ENCODE measurements at places on chromosomes 16 and 17. TPM values are rescaled to one million over a fixed set of nuclear protein-coding genes. Genes with fewer than 3 reads are reported as not detected.
A peak's percentile ranks its signal among the peaks of the same experiment; 100 is the strongest.

GRCh38 chr17:72730077-72730476 lies 362.4 kb downstream of the SLC39A11 start:
- peaks cover 19% of the 10 kb centered on the region for H3K4me1 ChIP-seq
- no peak overlapping the region for H3K4me3 ChIP-seq

DNA sequence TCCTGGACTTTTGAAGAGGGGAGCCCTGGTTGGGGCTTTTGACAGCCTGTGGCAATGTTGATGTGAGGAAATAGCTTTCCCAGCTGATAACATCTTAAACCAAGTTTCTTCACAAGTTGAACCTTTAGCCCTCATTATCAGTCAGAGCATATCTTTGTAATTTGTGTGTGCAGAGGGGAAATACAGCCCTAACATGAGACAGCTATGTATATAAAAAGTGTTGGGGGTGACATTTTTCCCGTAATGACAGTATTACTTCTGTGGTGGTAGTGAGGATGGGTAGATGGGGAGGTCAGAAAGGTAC lies 221.1 kb downstream of the FTO start:
- H3K27ac ChIP-seq, result no peak overlapping the region
- peaks cover 11% of the 10 kb centered on the region for H3K4me1 ChIP-seq
- DNase-seq, result no peak

- no peak within 1 kb of the TSS for H3K27ac ChIP-seq
- peak within 1 kb of the TSS; percentile 79 for H3K4me3 ChIP-seq
- peaks cover 4% of the 10 kb centered on the region for H3K27me3 ChIP-seq
- DNase-seq, result peak; percentile 42
- no peaks in the 10 kb centered on the region for H3K36me3 ChIP-seq
- H3K4me1 ChIP-seq, result peaks cover 20% of the 10 kb centered on the region
Observed at GRCh38 chr16:1333149-1333812, at the start of gene BAIAP3. TSS of gene BAIAP3 (plus strand) at chr16:1333645. CDS start at chr16:1338550, 4,905 bp downstream.

SERPINF2 gene
- polyA plus RNA-seq, result 0.10 TPM

COX10 gene
- 24.5 TPM for polyA plus RNA-seq
